ENCODE measurements at places on chromosomes 4 and X. TPM values are rescaled to one million over a fixed set of nuclear protein-coding genes. Genes with fewer than 3 reads are reported as not detected.
A peak's percentile ranks its signal among the peaks of the same experiment; 100 is the strongest.

DNA sequence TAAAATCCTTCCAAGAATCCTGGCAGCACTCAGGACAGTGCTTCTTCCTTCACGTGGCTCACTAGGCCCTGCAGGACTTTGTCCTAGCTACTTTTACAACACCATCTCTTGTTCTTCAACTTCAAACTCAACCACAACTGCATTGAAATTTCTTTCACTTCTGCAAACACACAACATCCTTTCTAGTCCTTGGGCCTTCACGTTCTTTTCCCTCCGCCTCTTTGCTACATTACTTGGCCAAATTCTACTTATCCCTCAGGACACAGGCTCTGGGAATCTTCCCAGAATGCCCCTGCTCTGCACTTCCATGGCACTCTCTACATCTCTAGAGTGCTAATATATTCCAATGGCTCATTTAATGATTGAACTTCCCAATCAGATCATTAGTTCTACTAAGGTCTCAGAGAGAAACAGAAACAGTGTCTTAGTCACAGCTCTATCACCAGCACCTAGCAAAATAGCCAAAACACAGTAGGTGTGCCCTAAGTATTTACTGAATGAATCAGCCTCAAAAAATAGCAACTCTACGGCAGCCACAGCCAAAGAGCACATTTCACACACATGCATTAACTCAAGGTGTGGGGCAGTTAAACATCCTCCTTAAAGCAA lies 73.3 kb downstream of the MANBA start:
- DNase-seq: no peak

- DNase-seq: no peak
Measured at GRCh38 chr4:21507439-21507838, 441.1 kb downstream of the KCNIP4 start.

DNA sequence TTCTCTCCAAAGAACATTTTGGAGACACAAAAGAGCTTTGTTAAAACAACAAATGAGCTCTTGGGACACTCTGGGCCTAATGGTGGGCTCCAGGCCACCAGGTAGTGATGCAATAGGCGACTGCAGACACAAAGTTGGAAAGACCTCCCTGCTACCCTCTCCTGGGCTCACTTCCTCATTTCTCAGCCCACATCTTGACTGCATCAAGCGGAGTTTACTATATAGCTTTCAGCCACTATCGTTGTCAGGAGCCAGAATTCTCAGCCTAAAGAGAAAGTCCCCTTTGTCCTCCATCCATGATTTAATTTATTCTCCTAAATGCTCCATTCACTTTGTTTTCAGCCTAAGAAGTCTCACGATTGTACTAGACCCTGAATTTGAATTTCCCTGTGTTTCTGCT lies 114.9 kb downstream of the EFHC2 start:
- no peak for DNase-seq

DNA sequence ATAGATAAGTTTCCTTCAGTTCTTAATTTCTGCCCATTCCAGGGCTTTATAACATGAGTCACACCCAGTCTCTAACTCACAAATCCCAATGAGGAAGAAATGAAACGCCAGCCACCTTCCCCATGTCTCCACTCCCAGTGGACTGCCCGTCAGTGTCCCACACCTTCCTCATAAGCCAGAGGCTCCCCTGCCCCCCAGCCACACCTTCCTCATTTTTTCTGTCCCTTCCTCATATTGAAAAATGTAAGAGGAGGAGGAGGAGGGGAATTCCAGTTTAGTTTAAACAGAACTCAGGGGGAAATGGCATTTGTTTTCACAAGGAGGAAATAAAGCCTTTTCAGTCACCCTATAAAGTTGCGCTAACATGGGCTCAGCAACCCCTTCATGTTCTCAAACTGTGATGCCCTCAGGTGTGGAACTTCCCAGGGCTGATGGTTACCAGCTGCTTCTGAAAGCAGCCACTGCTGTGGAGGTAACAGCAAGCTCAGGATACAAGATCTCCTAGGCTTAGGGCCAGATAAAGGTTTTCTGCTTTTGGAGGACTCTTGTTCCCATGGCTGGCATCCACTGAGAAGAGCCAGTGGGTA lies 97.8 kb downstream of the PARM1 start:
- DNase-seq: no peak

DNA sequence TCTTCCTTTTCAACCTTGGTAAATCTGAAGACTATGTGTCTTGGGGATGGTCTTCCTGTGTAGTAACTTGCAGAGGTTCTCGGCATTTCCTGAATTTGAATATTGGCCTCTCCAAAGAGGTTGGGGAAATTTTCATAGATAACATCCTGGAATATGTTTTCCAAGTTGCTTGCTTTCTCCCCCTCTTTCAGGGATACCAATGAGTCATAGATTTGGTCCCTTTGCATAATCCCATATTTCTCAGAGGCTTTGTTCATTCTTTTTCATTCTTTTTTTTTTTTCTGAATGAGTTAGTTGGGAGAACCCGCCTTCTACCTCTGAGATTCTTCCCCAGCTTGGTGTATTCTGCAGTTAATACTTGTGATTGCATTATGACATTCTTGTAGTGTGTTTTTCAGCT lies 549.2 kb upstream of the AMOT start:
- no peak for DNase-seq

GRCh38 chr4:140529434-140529833 lies 5.5 kb downstream of the ELMOD2 start:
- no peak for DNase-seq

DNA sequence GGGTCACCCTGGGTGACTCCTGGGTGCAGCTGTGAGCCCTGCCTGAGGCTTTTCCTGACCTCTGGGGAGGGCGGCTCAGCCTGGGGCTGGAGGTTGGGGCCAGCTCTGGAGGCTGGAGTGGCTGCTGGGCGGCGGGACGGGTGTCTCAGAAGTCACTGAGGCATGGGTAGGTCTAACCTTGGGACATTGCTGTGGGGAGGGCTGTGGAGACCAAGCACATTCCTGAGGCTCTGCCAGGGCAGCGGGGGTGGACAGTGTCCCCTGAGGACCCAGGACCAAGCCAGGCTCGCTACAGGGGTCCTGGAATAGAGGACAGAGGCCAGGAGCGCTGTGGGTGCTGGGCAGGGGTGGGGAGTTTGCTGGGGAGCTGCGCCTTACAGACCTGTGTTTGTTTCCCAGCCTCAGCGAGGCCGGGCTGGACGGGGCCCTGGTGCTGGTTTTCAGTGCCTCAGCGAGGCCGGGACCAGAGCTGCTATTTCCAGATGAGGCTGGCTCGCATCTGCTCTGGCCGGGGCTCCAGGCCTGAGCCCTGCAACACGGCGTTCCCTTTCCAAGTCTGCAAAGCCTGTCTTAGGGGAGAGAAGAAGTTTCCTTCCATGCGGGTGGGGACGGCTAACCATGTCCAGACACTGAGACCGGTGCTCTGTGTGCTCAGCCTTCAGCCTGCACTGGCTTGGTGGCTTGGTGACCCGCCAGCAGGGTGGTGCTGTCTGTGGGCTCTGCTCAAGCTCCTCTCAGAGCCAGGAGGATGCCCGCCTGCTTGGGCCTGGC lies 3.0 kb upstream of the SLC25A6 start:
- no peak for DNase-seq

DNA sequence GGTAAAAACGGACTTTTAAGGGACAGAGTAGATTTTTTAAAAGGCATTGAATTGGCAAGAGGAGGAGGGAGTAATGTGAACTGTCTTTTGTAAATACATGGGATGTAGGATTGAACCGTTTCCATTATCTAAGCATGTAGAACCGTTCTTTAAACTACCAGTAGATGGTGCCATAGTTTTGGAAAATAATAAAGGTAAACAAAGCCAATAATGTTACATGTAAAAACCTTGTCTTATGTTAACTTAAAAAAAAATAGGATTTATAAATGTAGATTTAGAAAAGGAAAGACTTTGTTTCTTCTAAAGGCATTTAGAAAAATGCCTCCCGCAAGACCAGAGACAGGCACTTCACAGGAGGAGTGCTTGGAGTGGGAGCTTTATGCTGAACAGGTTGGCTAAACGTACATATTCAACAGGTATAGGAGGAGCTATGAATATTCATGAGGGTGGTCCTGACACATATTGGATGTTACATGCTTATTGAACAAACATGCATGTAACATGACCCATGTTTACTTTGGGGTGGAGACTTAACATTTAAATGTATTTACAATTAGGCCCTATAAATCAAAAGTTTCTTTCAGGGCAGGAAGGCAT lies 45.5 kb upstream of the FAM241A start:
- DNase-seq: no peak

GRCh38 chr4:183173580-183174526 lies 74.8 kb downstream of the WWC2 start:
- no peak for DNase-seq

GRCh38 chr4:87901422-87901992 lies 68.7 kb downstream of the MEPE start:
- DNase-seq: no peak

DNA sequence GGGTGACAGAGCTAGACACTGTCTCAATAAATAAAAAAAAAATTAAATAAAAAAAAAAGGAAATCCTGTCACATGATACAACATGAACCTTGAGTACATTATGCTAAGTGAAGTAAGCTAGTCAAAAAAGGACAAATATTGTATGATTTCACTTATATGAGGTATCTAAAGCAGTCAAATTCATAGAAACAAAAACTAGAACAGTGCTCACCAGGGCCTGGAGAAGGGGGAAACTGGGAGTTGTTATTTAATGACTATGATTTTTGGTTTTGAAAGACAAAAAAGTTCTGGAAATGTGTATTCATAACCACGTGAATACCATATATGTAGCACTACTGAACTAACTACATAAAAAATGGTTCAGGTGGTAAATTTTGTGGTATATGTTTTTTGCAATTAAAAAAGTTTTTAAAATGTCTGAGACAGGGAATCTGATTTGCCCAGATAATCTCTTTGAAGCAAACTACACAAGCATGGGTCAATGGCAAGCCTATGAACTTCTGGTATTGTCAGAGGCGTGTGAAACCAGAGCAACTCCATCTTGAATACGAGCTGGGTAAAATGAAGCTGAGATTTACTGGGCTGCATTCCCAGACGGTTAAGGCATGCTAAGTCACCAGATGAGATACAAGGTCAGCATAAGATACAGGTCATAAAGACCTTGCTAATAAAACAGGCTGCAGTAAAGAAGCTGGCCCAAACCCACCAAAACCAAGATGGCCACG lies 42.3 kb downstream of the ANAPC10 start:
- no peak for DNase-seq

GRCh38 chrX:140766024-140766611 lies 56.6 kb downstream of the LINC00632 start:
- peak; percentile 69 for DNase-seq

GRCh38 chr4:89681671-89682070 lies 155.3 kb downstream of the SNCA start:
- no peak for DNase-seq

DNA sequence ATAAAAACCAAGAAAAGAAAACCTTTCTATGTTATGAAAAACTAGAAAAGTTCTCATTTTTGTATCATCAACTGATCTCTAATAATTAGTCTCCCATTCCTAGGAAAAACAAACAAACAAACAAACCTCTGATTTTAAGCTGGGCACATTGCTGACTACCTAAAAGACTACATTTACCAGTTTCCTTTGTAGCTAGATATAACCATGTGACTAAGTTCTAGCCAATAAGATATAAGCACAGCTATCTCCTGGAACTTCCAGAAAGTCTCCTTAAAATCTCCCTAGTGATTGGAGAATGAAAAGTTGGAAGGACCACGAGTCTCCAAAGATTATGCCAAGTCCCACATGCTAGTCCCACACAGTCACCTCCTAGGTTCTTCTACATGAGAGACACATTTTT lies 108.9 kb downstream of the NR3C2 start:
- DNase-seq: no peak

CXCL1 gene
- not detected for total RNA-seq

RHOXF1 gene
- total RNA-seq: 0.33 TPM

MEPE gene
- total RNA-seq: not detected

F8A1 gene
- 12.7 TPM for total RNA-seq

DRD5 gene
- total RNA-seq: not detected
